ENCODE measurements at places on chromosomes 6 and 20. TPM values are rescaled to one million over a fixed set of nuclear protein-coding genes. Genes with fewer than 3 reads are reported as not detected.

Gene C4B
- 665 TPM for total RNA-seq

Gene XPO5
- 18.1 TPM for total RNA-seq

Gene SPATA25
- 0.55 TPM for total RNA-seq

DNA sequence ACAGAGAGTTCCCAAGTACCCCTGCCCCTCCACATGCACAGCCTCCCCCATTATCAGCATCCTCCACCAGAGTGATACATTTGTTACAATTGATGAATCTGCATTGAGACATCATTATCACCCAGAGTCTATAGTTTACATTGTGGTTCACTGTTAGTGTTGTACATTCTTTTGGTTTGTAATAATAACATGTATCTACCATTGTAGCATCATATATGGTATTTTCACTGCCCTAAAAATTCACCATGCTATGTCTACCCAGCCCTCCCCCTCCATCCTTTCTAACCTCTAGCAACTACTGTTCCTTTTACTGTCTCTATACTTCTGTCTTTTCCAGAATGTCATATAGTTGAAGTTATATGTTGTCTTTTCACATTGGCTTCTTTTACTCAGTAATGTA, 273.9 kb upstream of the RNF217 start:
- no peak for DNase-seq

DNA sequence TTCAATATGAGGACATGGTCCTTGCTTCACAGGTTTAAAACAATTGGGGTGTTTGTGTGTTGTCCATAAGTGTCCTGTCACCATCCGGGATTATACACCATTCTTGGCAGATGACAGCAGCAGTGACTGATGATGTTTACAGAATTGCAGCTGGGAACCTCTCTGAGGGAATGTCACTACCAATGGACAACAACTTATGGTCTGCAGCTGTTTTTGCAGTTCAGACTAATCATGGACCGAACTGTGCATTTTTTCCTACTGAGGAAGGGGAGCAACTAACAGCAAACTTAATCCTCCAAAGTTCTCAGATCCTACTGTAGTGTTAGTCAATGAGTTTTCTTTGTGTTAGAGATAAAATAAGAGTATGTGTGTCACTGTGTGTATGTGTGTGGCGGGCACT, 26.0 kb downstream of the FAM229B start:
- DNase-seq = no peak

GRCh38 chr6:168648240-168649125, 207.5 kb downstream of the SMOC2 start:
- DNase-seq = peak; percentile 24

DNA sequence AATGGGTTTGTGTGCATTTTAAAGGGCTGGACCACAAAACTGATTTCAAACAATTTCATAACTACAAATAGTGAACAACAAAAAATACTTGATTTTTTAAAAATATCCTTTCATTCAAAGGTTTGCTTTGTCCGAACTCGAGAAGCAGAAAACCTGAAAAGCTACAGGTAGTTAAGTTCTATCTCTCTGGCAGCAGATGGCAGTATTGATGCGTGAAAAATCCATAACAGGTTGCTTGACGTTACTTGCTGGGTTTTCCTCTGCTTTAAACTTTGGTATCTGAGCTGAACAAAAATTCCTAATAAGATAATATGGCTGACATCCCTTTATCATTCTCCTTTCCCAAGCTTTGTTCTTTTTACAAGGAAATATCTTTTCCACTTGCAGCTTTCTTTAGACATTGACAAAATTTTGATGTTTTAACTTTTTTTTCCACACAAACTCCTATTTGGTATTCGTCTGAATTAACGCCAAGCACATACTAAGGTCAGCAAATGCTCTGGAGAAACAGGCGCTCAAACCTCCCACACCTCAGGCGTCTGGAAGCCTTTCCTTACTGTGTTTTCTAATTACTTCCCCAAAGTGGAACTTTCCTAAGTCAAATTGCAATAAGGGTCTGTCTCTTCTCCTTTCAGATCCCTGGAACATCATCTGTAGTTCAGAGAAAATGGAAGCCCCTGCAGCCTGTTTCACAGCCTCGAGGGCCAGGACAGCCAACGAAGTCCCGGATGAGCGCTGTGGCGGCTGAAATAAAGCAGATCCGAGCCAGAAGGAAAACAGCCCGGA, 50.3 kb upstream of the GFRAL start:
- DNase-seq = no peak

DNA sequence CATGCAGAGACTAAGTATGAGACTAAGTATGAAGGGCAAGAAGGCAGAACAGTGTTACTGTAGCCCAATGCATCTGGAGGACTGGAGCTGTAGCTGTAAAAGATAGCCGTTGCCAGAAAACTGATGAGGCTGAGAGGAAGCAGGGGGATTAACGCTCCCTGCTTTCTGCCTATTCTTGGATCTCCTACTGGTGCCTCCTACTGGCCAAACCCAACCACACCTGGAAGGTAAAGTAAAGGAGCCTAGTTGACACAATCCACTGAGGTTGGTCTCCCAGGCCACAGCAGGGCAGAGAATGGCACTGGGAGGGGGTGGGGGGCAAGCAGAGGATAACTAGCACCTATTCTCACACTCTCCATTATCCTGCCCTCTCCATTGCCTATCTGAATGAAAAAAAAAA, 105.0 kb upstream of the MRPS10 start:
- DNase-seq = no peak

- DNase-seq = no peak
These were observed 122.2 kb upstream of the ATXN1 start for GRCh38 chr6:16883414-16883813.

GRCh38 chr6:81063891-81064290, 688.6 kb downstream of the TENT5A start:
- DNase-seq = no peak

- DNase-seq = no peak
These were observed 10.6 kb upstream of the EFHC1 start for GRCh38 chr6:52409499-52409898.

DNA sequence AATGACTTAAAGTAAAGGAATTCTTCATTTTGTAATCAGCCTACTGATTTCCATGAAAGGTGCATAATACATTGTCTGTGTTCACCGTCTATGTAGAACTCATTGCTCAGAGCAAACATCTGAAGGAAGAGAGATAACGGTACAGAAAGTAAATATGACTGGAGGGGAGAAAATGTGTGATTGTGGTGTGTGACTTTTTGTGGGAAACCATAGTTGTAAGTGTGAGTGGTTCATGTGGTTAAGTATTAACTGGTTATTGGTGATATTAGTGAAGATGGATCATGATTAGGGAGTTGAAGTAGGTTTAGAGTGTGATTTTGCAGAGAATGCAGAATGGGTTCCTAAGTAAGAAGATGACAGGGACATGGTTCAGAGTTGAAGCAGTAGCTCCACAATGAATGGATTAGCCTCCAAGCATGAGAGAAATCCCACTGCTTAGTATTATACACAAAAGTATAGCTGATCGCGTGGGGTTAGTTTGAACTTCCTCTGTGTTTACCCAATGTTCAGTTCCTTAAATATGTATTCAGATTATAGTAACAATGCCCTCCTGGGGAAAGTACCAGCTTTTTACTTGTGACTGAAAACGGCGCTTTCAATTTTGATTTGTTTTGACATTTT, 368.9 kb downstream of the UTRN start:
- DNase-seq = no peak

DNA sequence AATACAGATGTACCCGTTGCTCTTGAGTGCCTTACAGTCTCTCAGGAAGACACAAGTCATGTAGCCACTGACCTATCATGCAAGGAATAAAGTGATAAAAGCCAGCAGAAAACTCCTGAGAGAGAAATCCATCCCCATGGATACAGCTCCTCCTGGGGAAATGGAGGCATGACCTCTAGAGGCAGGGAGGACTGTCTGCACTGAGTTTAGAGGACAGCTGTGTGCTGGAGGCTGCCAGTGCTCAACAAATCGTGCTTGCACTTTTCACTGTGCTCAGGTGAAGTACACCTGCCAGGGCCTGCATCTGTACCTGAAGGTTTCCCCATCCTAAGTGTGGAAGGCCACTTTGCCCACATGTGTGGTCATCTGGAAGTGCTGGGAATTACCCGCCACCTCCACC, 12.1 kb downstream of the CD93 start:
- DNase-seq = no peak

DNA sequence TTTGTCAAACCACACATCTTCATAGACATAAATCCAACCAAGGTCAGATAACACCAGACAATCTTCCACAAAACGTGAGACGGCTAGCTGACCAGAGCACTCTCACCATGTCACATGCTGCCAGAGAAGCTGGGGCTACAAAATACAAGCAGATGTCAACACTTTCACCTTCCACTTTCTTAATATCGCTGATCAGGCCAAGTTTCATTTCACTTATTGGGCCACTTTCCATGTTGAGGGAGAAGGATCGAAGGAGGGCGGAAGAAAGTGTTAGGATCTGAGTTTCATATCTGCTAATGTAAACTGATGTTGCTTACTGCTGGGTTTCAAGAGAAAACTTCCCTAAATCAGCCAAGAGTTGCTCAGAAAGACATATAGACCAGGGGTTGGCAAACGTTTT, 177.0 kb upstream of the PRDM1 start:
- no peak for DNase-seq

DNA sequence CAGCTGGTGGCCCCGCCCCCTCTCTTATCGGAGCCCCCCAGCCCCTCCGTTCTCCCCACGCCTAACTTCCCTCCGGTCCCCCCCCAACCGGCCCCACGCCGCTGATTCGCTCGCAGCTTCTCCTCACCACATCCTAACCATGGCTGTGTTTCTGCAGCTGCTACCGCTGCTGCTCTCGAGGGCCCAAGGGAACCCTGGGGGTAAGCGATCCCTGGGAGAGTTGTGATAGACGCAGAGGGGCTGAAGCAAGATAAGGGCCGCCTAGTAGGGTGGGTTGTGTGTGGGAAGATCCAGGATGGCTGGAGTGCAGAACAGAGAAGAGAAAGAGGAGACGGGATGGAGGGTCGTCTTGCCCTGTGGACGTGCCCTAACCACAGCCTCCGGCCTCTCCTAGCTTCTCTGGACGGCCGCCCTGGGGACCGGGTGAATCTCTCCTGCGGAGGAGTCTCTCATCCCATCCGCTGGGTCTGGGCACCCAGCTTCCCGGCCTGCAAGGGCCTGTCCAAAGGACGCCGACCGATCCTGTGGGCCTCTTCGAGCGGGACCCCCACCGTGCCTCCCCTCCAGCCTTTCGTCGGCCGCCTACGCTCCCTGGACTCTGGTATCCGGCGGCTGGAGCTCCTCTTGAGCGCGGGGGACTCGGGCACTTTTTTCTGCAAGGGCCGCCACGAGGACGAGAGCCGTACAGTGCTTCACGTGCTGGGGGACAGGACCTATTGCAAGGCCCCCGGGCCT, at the start of gene MPIG6B:
Gene MPIG6B, plus strand, starts transcription at position 129 of the 735 bp plus-strand sequence. Its CDS starts 11 bp downstream, at position 140.
- DNase-seq = no peak

- peak; percentile 82 for DNase-seq
These were observed 9.9 kb upstream of the BAK1 start for GRCh38 chr6:33589731-33590530.

DNA sequence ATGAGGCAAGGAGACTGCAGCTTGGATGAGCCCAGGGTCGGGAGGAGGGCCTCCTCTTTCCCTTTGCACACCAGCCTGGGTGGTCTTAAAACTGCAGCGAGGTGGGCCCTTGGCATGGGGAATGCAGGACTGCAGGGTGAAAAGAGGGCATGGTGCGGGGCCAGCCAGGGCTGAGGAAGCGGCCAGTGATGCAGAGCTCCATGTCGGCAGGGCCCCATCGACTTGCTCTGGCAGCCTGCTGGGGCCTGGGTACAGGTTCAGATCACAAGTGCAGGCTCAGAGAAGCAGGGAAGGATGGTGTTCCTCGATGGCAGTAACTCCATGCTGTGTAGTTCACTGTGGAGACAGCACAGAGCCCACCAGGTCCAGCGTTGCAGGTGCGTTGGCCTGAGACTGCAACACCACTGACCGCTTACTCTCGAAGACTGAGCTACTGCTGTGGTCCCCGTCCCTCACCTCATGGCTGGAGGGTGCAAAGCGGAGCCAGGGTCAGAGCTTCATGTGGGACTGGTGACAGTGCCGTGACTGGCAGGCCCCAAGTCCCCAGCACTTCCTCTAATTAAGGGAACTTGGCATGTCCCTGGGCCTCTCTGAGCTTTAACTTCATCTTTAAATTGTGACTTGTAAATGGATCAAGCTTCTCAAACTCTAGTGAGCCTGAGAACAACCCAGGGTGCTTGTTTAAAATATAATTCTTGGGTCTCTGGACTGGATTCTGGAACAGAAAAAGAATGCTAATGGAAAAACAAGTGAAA, 223.2 kb downstream of the SYNDIG1 start:
- no peak for DNase-seq

DNA sequence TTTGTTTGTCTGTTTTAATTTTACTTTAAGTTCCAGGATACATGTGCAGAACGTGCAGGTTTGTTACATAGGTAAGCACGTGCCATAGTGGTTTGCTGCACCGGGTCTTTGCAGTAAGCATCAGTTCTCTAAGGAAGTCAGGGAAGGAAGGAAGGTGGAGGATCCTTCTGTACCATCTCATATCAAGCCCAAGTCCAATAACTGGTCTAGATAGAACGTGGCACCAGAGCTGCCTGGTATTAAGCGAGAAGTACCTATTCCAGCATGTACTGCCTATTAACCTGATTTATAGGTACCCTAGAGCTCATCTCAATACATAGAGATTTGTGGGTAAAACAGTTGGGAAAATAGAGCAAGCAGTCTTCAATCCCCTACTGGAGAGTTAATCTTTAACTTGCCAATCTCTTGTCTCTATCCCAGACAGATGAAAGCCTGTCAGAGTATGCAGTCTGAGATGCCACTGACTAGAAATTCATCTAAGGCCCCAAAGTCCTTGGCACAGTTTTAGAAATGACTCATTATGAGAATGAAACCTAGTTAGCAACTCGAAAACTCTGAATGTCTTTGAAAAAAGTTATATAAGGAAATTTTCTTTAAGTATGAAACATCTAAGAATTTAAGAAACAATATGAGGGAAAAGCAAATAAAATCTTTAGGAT, 144.9 kb downstream of the TFAP2A start:
- DNase-seq = no peak

DNA sequence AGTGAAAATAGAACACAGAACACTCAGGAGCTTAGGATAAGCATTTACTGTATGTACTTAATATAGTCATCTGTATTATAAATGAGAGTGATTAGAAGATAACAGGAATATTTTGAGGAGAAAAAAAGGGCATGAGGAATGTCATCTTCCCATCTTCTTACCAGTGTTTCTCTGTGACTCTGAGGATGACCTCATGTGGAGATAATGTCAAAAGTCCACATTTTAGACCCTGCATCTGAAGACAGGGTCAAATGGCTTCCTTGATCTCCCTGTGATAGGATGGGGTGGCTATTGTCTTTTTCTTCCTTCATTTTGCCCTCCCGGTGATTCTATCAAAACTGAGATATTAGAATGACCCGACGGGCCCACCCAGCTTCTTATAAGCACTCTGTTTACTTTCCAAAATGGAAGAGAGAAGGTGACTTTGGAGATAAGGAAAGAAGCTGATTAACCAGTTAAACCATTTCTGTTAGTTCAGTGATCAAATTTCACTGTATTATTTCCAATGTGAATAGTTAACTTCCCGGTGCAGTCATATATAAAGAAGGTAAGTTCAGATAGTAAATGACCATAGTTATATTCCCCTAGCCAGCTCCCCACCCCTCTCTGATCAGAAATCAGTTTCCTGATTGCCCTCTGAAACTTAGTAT, 115.7 kb upstream of the SALL4 start:
- DNase-seq = no peak
